GM12864 (cell line): ENCODE measurements at places on chromosomes 12 and 14.

GRCh38 chr12:91677556-91677955 lies 468.1 kb downstream of the BTG1 start:
- DNase-seq, result no peak

- DNase-seq, result no peak
Observed at GRCh38 chr12:30719060-30719459, 23.4 kb upstream of the IPO8 start.

DNA sequence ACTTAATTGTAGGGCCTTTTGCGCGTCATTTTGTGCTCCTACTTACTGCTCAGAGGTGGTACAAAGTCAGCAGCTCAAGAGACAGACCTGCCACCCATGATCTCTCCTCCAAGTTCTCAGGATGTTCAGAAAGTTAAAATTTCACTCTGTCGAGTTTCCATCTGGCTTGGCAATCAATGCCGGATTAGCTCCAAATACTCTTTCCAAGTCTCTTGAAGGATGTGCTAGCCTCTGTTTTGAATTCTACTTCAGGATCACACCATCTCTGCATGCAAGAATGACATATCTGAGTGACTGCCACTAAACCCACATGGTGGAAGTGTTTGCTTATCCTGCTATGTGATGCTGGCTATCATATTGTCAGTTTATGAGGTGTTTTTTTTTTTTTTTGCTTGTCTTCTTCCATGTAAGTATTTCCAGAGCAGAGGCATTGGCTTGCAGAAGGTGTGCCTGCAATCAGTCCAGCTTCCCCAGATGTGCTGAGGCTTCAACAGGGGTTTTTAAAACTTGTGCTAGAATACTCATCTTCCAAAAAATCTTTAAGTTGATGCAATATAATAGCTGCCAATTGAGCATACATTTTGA lies 125.6 kb downstream of the RGS6 start:
- no peak for DNase-seq

GRCh38 chr12:60112063-60112462 lies 516.2 kb downstream of the SLC16A7 start:
- no peak for DNase-seq

DNA sequence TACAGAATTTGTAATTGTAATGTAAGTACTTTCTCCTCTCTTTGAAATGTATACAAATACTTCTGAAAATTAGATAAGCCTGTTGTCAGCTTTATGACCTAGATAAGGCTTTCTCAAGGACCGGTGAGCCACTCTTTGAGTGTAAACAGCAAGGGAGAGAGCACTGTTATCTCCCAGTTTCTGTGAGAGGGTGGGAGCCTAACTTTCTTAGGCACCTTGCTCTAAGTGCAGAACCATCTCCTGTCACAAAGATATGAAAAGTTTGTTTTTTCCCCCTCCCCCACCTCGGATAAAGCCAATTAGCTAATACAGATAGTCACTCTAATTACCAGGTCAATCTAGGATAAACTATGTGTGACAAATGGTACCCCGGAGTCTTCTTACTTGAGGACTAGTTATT lies 35.8 kb downstream of the CAPS2 start:
- DNase-seq, result no peak

DNA sequence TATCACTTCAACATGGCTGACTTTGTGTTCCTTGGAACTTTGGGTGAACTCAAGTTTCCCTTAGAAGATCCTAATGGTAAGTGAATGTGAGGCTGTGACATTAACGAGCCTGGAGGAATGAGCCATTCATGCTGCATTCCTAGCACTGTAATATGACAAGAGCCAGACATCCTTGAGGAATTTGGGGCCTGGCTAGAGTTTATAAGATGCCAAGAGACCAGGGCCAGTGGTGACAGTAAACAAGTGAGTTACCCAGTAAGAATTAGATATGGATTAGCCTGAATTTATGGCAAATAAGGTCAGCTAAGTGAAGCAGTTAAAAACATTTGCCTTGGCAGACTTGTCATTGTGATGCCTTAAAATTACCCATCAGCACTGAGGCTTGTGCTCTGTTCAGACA lies 232.4 kb downstream of the AKAP6 start:
- no peak for DNase-seq

- DNase-seq, result no peak
Observed at GRCh38 chr12:129847063-129847462, 56.8 kb downstream of the TMEM132D start.

DNA sequence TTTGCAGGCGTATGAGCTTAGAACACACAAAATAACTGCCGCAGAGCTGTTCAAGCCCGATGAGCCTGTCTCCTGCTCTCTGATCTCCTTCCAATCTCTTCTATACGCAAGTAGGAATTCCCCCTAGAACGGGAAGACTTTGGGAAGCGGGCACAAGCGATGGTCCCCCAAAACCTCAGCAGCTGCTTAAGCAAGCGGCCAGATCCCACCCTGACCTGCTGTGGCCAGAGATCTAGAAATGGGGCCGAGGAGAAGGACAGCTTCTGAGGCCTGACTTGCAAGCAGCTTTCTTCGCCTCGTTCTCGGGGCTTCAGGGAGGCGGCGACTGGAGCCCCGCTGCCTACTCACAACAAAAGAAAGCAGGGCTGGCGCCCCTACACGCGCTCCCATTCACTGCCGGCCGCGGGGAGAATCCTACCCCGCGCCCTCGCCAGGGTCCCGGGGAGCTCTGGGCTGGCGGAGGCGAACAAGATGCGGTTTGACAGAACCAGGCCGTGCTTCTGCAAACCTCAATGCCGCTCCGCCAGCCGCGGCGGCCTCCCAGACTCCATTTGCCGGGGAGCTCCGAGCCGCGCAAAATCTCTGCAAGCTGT lies 922 bp downstream of the TBX5 start:
- no peak for DNase-seq

GRCh38 chr12:109443794-109444193 lies 33.3 kb downstream of the KCTD10 start:
- no peak for DNase-seq

- DNase-seq, result no peak
Observed at GRCh38 chr12:115737895-115738294, 539.6 kb downstream of the MED13L start.

DNA sequence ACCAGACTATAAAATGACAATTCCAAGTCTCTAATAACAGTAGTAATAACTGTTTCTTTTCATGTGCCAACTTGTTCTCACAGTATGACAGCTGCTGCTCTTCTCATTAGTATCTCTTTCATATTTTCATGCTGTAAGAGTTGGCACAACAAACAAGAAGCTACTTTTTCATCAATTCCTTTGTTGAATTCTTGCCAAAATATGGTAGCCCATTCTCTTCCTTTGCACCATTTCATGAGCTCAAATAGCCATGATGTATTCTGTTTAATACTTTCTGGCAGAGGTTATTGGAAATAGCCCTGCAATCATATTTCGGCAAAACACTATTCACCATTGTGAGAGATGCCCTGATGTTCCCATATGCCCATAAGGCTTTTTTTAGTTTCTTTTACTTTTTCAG lies 1100.7 kb downstream of the TRHDE start:
- DNase-seq, result no peak

DNA sequence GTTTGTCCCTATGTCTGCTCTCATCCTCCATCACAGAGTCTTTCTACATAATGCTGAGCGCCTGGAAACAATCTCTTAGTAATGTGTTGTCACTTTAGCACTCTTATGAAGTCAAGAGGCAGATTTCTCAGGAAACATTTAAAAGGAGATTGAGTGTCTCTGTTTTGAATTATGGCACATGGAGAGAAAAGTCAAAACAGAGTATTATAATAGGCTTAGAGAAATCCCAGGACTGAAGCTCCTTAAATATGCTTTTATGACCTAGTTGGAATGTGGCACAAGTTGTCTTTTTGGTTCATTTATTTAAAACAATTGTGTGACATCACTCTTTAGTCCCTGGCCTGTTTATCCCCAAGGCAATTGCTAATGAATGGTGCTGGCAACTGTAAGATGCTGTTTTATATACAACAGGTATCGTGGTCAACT lies 117.8 kb upstream of the HIF1A start:
- no peak for DNase-seq

GRCh38 chr14:53796734-53797133 lies 159.9 kb downstream of the BMP4 start:
- no peak for DNase-seq

DNA sequence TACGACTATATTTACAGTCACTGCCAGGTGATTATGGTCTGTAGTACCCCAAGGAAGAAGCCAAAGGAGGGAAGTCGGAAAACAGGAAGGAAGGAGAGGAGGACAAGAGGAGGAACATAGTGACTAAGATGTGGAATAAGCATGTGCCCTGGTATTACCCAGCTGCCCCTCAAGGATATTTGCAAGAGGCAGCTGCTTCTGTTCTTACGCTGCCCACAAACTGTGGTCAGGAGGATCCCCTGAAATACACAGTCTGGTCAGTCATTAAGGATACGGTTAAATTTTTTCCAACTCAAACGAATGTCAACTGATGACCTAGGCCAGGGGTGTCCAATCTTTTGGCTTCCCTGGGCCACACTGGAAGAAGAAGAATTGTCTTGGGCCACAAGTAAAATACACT lies 126.5 kb downstream of the CMAS start:
- no peak for DNase-seq

- no peak for DNase-seq
Observed at GRCh38 chr12:54996205-54996604, 11.6 kb upstream of the TESPA1 start.

DNA sequence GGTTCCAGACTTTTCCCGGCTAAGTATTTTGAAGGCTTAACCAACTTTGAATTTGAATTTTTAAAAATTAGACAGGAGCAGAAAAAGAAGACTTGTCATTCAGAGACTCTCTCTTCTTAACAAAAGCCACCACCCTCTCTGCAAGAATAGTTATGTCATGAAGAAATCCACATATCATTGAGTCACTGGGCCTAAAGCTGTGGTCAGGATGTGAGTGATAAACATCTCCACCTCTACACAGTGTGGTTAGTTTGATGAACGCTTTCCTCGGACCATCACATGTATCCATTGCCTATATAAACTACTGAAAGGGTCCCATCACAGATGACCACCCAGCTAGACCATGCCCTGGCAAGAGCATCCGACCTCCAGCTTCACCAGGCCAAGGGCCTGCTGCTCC lies 226.1 kb downstream of the KSR2 start:
- DNase-seq, result no peak

- DNase-seq, result no peak
Observed at GRCh38 chr14:72742838-72743195, 151.1 kb downstream of the DPF3 start.

GRCh38 chr12:15011162-15011561 lies 38.3 kb downstream of the PDE6H start:
- no peak for DNase-seq

DNA sequence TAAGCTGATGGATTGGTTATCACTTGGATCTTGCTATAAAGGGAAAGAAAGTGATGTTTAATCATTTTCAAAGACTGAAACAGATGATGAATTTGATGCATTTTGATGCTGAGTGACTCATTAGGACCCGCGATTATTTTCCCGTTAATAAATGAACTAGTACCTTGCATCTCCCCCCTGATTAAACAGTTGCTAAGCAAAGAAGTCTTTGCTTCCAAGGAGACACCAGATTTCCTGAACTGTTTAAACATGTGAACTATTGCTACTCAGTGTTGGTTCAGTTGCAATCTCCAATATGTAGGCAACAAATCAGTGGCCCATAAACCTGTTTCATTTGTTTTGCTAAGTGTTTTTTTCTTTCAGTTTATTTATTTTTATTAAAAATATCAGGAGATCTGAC lies 375.2 kb downstream of the AACS start:
- no peak for DNase-seq

DNA sequence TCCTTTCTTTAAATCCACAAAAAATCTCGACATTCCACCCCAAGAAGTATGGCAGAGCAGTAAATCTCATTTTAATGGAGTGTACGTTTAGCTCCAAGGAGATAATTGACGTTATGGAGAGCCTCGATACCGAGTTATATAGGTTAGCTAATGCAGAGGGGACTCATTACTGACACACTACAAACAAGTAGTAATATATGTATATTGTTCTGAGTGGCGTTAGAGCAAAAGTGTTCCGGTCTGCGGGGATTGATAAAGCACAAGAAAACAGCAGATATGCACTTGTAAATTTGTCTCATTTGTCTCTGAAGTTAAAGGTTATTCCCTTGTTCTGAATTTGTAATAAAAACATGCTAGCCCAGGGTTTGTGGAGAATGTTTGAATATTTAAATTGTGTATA lies 84.1 kb downstream of the BCL11B start:
- no peak for DNase-seq

DNA sequence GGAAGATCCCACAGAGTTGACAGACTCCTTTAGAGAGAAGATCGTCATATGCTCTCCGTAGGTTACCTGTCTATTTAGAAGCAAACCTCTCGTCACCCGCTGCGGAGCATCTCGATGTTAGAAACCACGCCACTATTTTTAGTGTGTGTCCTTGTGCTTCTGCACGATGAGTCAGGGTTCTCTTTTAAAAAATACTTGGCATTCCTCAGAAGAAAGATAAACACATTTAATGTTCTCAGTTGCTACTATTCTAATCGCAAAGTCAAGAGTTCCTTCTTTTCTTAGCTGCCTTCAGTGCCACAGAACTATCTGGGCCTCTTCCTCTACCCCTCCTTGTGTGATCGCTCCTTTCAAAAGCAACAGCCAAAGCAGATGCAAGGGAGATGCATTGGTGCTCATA lies 192.4 kb downstream of the PELI2 start:
- no peak for DNase-seq
